ENCODE measurements at places on chromosomes 16 and 17.

- no peak for DNase-seq
Observed at GRCh38 chr16:77581706-77582105, 140.6 kb upstream of the NUDT7 start.

- DNase-seq: no peak
Observed at GRCh38 chr16:57051696-57052228, 40.6 kb upstream of the CPNE2 start.

GRCh38 chr16:55133654-55134053, 190.3 kb upstream of the IRX6 start:
- DNase-seq: no peak

- no peak for DNase-seq
Observed at GRCh38 chr17:78583091-78583490, 5.9 kb upstream of the DNAH17 start.

- no peak for DNase-seq
Observed at GRCh38 chr16:77574867-77575624, 140.2 kb upstream of the ADAMTS18 start.

All from T1000 (cell line).